ENCODE measurements at places on chromosomes 11 and 22. TPM values are rescaled to one million over a fixed set of nuclear protein-coding genes. Genes with fewer than 3 reads are reported as not detected.

DNA sequence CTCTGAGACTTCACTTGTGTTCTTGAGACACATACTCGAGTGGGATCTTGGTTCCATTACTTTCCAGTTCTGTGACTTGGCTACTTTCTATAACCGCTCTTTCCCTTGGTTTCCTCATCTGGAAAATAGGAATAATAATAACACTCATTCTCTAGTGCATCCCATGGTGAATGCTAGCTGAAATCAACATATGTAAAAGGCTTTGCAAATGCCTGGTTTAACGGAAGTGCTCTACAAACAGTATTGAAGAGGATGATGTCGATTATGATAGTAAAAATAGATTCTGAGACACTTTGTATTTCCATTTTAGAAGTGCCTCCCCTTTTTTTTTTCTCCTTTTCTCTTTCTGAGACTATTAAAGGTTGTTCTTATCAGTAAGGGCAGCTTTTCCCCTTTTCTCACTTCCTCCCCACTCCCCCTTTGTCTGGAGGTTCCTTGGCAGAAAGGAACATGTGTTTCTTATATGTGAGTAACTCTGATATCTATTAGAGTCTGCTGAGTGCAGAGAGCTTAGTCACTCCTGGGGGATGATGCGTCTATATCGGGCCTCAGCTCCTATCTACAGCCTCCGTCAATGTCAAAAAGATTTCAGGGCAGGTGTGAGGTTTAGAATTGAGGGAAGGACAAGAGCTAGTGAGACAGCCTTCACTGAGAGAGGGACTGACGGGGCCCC is 489.3 kb downstream of the NTM start:
- DNase-seq: no peak

- no peak for DNase-seq
Observed at GRCh38 chr11:73386016-73386415, 9.8 kb downstream of the RELT start.

DNA sequence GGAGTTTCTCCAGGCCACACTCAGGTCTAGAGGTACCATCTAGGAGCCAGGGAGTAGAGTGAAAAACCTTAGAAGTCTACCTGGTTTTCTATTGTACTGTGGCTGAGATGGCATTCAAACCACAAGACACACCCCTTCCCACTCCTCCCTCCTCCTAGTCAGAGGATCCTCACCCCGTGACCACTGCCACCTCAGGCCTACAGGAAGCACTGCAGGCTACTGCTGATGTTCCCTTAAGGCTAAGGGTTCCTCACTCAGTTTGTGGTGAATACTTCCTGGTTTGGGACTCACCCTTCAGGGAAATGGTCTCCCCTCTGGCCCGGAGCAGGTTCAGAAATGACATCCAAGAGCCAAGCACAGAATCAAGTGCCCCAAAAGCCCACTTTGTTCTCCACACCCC is 1293.9 kb downstream of the JRKL start:
- DNase-seq: peak; percentile 3

DNA sequence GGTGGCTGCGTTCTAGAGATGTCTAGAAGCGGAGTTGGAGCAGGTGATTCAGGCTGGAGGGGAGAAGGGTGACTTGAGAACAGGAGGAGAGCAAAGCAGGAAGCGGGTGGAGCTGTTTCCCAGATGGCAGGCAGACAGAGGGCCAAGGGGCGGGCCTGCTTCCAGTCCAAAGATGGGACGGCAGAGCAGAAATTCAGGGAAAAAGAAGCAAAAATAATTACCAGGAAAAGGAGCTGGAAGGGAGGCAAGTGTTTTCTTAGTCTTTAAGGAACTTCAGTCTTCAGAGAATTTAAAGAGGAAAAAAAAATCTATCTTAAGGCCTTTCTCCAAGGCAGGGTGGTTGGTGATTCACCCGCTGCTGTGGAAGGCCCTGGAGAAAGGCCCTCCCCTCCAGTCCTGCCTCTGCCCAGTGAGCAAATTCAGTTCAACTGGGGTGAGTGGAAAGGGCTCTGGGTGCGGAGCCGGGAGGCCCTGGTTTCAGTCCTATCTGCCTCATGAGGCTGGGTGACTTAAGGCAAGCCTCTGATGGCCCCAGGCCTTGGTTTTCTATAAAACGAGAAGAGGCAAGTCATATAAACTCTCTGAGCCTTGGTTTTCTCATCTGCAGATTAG is 4.5 kb upstream of the CREB3L1 start:
- DNase-seq: peak; percentile 33

- DNase-seq: no peak
Observed at GRCh38 chr11:12687740-12688139, 13.5 kb downstream of the TEAD1 start.

GRCh38 chr22:45442116-45442515 is 28.6 kb downstream of the RIBC2 start:
- DNase-seq: no peak

DNA sequence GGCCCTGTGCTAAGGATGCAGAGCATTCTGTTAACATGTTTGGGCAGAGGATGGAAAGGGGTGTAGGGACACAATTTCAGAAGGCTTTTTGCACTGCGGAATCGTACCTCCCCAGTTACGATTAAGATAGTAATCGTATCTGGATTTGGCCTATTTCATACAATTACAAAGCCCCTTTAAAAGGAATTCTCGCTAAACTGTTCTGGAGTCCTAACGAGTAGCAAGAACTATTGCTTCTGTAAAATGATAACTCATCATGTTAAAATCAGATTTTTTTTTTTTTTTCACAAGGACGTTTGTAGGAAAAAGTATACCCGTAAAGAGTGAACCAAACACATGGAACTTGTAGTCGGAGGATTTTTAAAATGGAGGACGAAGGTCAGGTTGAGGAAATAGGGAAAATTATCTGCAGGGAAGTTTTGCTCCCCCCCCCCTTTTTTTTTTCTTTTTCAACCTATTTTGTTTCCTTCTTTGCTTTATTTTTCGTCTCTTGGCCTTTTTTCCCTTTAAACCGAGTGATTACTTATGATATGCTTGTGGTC is 934 bp downstream of the HSD17B12 start:
- peak; percentile 22 for DNase-seq

MS4A8 gene
- total RNA-seq: not detected

DNA sequence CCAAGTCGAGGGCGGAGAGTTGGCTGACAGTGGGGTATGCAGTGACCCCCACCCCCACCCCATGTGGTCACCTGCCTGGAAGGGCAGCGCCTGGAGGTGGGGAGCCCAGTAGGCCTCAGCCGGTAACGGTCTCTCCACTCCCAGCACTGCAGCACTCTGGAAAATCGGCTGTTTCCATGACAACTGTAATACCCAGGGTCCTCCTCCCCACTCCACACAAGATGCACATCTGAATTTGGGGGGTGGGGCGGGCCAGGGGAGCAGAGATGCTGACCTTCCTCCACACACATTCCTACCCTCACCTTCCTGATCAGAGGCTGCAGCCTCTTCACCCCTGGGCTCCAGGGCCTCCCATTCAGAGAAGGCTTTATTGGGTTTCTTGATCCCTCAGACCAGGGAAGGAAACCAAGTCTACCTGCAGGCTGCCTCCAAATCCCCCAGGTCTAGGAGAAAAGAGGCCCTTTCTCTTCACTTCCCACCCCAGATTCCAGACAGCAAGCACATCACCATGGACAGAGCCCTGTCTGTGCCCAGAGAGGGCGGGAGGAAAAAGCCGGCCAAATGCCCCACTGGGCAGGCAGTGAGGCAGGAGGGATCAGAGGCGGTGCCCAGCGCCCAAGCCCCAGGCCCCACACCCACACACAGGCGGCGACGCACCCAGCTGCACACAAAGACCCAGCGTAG is 46.5 kb downstream of the SLC22A12 start:
- DNase-seq: no peak

DNA sequence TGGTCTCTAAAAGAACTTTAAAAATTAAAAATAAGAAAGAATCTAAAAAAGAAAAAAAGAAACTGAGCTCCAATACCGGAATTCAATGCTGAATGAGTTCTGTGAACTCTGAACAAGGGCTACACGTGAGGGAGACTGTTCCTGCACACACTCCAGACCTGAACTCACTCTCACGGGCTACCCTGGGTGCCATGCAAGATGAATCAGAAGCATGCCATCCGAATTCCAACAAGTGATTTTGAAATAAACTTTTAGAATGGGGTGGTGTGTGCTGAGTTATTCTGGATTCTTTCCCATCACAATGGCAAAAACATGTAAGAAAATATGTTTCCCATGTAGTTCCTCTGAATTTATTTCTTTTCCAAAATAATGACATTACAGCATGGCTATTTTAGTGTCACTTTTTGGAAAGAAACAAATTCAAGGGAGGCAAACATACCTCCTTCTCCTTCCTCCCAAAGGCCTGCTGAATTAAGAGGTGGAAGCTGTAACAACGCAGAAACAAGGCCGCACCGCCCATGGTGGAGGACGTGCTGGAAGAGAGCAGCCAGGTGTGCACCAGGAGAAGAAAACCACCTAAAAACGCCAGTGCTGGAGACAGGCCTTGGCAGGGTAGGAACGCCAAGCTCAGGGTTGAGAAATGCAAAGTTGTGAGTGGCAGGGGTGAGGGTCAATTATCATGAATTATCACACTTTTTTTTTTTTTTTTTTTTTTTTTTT is 63.2 kb upstream of the ARFGAP3 start:
- DNase-seq: peak; percentile 21

PNPLA3 gene
- 11.7 TPM for total RNA-seq

GRCh38 chr11:32894149-32894827 is 1.7 kb downstream of the QSER1 start:
- peak; percentile 79 for DNase-seq

OTOG gene
- total RNA-seq: not detected

DNA sequence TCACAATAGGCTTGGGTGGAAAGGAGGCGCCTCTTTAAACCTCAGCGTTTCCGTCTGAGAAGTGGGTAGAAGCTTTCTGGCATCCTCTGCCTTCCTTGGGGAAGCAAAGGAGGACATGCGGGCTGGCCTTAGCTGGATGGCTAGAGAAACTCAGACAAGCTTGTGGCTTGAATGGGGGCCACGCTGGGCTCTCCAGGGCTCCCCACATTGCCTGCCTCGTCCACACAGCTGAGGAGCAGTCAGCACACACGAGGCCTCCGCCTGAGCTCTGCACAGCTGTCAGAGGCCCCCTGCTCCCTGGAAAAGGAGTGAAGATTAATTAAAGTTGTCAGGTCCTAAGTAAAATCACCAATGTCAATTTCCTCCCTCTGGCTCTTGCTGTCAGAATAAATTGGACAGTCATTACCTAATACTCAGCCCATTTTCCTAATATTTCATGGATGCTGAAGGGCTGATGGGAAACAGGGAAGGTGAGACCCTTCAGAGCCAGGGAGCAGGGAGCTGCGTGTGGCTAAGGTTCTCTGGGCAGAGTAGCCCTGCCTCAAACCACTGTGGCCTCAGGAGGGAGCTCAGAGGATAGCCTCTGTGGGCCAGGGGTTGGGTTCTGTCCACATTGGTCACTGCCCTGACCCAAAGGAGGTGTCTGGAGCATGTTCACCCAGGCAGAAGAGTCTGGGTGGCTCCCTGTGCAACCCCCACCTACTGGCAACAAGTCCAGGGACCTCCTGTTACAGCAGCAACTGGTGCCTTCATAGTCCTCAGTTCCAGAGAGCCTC is 118.3 kb upstream of the CD82 start:
- no peak for DNase-seq

GRCh38 chr11:67006029-67006884 is 16.7 kb upstream of the SYT12 start:
- no peak for DNase-seq

DNA sequence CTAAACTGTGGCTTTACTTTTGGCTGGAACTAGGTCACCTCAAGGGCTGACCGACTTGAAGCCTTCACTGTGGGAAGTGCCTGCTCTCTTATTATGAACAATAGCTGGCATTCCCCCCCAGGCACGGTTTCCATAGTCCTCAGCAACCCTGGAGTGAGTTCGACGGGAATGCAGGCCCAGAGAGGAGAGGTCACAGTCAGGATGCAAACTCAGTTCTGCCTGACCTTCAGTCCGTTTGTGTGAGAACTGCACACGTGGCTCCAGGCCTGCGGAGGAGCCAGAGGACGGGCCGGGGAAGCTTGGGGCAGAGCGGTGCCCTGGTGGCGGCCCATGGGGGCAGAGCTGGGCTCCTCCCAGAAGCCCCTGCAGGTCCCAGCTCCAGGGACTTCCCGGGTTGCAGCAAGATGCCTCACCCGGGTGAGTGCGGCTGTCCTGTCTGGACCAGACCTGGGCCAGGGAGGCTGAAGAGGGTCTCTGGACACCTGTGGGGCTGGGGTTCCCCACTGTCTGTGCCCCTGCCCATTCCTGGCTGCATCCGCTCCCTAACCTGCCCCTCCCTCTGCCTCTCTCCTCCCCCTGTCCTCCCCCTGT is 17.2 kb downstream of the SLC25A18 start:
- no peak for DNase-seq

All from foreskin keratinocyte (primary cell).